Daoy (cell line): ENCODE measurements at places on chromosomes 12 and 14.

GRCh38 chr14:94364037-94364436, 24.4 kb downstream of the SERPINA1 start:
- no peak for DNase-seq

GRCh38 chr14:33433396-33433795, 494.7 kb downstream of the NPAS3 start:
- DNase-seq = no peak

GRCh38 chr14:31323419-31323818, 96.9 kb downstream of the HEATR5A start:
- DNase-seq = no peak

DNA sequence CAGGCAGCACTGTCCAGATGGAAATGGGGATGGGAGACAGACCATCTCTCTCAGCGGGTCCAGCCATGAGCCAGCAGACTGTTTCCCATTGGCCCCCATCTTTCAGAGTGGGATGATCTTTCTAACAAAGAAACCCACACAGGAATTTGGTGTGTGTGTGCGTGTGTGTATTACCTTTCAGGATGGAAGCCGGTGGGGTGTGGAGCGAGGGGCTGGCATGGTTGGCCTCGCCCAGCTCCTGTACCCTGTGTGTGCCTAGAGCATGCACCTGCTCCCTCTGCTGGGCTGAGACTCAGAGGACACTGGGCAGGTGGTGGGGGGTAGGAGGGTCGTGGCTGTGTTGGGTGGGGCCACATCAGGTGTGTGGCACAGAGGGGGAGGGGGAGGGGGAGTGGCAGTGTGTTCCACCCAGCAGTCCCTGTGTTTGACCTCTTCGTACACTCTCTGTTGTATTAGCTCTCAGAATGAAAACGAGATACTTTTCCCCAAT, 33.0 kb upstream of the TSPAN9 start:
- no peak for DNase-seq

DNA sequence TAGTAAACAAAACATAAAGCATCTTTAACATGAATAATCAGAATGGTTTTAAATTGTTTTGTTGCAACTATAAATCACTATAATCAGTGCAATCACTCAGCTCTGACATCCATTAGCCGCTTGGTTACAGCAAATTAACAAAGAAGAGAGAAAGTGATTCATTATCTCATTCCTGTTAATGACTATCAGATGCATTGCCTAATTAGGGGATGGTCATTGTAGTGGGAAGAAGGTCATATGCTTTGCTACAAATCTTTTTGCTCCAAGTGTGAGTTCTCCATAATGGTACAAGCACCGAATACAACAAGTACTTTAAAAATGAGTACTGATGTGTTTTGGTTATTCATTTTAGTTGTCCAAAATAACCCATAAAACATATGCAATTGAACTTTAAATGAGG, 272.0 kb downstream of the AKAP6 start:
- no peak for DNase-seq

- DNase-seq = no peak
Measured at GRCh38 chr12:19646599-19646998, 207.3 kb downstream of the AEBP2 start.

DNA sequence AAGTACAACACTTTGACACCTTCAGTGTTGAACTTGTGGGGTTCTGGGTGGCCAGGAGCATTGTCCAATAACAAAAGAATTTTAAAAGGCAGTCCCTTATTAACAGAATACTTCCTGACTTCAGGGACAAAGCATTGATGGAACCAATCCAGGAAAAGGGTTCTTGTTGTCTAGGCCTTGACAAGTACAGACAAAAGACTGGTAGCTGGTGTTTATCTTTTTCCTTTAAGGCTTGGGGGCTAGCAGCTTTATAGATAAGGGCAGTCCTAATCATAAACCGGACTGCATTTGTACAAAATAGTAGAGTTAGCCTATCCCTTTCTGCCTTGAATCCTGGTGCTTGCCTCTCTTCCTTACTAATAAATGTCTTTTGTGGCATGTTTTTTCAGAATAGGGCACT, 27.4 kb downstream of the FAM177A1 start:
- no peak for DNase-seq

- DNase-seq = no peak
Measured at GRCh38 chr12:57099047-57099714, 10.3 kb downstream of the NAB2 start.

DNA sequence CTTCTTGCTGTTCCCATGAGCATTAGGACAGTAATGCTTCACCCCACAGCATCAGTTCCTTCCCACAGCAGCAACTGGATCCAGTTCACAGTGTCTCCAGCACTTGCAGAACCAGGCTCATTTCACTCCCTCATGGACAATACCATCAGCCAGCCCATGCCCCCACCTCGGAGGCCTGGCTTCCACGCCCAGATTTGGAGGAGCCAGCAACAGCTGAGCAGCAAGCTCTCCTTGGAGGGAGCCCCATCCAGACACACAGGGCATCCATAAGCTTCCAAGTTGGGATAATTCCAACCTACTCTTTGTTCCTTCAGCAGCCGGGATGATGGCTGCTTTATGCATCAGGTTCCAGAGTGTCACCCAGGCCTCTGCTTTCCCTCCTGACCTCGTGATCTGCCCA, 250.0 kb downstream of the GLT1D1 start:
- DNase-seq = no peak

- peak; percentile 95 for DNase-seq
Measured at GRCh38 chr12:55728939-55729818, at the start of gene CD63. TSS of gene CD63 (minus strand) at chr12:55729009. CDS start at chr12:55728341, 668 bp downstream.

DNA sequence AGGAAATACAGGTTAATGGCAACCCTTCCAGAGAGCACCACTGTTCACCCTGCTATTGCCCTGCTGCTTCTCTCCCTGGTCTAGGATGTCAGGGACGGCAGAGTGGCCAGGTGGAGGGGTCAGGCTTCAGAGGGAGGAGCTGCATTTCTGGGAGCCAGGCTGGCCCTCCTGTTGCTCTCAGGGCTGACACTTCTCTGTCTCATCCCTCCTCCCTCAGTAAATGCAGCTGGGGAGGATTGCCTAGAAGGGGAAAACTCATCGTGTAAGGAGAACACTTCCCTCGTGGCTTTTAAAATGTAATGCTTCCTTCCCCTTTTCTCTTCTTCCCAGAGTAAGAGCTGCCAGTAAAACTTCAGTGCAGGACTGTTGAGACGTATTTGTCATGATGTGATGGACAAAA, 20.8 kb downstream of the SUSD6 start:
- no peak for DNase-seq

GRCh38 chr12:11797317-11797913, 147.9 kb downstream of the ETV6 start:
- peak; percentile 60 for DNase-seq

DNA sequence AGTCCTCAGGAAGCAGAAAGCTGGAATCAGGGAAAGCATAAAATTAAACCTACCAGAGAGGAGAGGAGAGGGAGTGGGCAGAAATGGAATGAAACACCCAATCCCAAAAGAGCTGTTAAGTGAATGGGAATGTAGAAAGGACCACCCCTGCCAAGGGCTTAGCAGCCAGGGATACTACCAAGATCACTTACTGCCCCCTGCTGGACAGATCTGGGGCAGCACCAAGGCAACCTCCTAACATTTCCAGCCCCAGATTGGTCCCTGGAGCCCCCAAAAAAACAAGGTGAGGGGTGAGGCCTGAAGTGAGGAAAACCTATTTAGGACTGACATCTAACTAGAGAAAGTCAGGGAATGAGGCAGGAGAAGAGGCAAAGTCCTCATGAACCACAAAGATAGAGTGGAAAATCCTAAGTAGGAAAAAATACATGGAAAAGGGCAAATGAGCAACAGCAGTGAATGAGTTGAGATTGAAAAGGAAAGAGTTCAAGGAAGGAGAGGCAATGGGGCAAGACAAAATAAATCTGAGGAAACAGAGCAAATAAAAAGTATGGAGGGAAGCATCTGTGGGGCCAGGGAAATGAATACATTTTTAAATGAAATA, 11.2 kb upstream of the FKBP11 start:
- peak; percentile 61 for DNase-seq

- no peak for DNase-seq
Measured at GRCh38 chr14:64659366-64659765, 44.9 kb upstream of the PLEKHG3 start.

DNA sequence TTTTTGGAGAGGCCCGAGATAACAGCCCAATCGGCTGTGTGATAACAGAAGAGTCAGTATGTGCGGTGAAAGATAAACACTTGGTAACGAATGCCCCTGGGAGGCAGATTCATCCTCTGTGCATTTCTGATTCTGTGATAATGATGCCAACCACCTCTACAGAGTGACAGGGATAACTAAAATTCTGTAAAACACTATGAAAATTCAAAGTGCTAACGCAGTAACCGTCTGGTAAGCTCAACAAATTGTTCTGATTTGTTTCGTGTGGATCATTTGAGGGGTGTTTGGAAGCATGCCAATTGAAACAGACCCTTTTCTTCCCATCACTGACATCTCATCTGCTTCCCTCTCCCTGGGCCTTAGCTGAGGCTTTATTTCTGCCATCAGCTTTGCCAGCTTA, 76.3 kb downstream of the ESR2 start:
- DNase-seq = no peak

GRCh38 chr14:106691601-106692291, 1165.4 kb downstream of the TMEM121 start:
- peak; percentile 16 for DNase-seq

GRCh38 chr12:52754135-52754534, 23.0 kb downstream of the KRT76 start:
- no peak for DNase-seq

GRCh38 chr12:81520064-81520945, 238.8 kb downstream of the PPFIA2 start:
- DNase-seq = peak; percentile 11

- no peak for DNase-seq
Measured at GRCh38 chr12:104189915-104190555, 25.5 kb upstream of the TXNRD1 start.

- no peak for DNase-seq
Measured at GRCh38 chr14:96221841-96222240, 17.2 kb downstream of the BDKRB2 start.

GRCh38 chr14:64929014-64929359, 13.6 kb downstream of the GPX2 start:
- no peak for DNase-seq

- no peak for DNase-seq
Measured at GRCh38 chr12:93911396-93911795, 234.2 kb downstream of the CRADD start.

- DNase-seq = no peak
Measured at GRCh38 chr14:93011141-93011529, 88.2 kb downstream of the CHGA start.

DNA sequence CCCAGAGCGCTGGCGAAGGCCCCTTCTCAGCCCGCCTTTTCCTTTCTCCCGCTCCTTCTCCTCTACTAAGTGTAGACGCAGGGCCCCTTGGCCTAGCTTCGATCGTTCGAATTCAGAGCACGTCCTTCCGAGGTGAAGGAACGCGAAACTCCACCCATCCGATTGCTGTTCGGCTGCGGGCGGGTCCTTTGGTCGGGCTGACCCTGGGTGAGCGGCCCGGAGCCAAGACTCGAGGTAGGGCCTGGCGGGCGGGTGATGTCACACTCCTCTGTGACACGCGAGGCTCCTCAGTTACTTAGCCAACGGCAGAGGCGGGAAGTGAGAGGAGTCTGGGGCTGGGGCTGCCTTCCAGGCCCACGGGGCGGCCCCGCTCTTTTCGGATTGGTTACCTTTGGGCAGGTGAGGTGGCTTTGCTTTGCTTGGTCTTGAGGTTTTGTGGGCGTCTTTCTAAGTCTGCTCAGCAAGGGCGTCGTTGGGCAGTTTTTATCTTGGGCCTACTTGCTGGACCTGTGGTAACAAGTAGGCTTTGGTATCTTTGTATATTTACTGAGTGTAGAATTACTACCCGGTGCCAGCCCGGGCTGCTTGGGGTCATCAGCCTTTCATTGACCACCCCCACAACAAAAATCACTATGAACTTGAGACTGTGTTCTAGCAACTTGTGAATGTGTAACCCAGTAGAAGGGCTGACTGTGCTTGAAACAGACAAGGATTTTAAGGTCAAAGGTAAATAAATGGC, 694 bp downstream of the TMBIM6 start:
- peak; percentile 93 for DNase-seq

- DNase-seq = peak; percentile 50
Measured at GRCh38 chr12:95918194-95918993, 24.0 kb downstream of the CCDC38 start.

- peak; percentile 53 for DNase-seq
Measured at GRCh38 chr12:52145228-52146088, 46.4 kb downstream of the KRT80 start.

DNA sequence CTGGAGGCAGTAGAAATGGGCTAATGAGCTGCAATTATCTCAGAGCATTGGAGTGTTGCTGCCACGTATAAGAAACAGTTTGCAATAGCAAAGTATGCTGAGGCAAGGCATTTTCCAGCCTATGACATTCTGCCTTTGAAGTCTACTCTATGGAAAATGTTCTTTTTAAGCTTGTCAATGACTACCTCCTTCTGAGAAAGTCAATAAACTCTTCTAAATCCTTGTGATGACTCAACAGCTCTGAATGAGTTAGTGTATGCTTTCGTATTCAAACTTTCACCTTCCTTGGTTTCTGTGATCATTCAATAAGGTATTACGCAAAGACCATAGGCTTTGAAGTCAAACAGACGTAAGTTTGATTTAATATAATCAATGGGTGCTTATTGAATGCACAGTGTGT, 111.2 kb downstream of the CAPZA3 start:
- DNase-seq = no peak

- no peak for DNase-seq
Measured at GRCh38 chr12:124563809-124564208, 3.6 kb downstream of the NCOR2 start.

DNA sequence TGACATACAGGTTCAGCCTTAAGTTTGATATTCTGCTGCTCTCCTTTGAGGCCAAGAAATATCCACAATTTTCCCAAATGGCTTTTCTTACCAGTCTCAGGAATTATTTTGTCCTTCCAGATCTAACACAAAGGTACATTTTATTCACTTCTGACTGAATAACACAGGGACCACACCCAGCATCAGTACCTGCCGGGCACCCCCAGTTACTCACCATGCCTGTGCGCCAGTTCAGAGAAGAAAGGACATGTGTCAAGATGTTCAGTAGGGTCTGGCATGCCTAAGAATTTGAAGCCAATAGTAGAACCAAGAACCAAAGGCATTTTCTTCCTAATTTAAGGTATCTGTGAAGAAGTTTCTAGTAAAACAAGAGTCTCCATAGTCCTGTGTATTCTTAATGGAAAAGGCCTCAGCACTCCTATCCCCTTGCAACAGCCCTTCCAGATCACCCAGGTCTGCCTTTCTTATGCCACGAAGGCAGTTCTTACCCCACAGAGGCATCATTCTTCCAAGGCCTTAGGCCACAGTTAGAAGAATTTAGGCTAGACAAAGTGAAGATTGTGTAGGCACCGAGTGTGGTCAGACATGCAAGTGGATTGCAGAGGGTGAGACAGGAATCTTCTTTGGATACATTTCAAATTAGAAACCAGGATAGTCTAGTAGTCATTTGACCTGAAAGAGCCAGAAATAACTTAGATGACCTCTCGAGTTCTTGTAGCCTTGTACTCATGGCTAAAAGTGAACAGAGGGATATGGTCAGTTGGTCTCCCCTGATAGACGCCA, 140.1 kb upstream of the HIF1A start:
- DNase-seq = no peak

DNA sequence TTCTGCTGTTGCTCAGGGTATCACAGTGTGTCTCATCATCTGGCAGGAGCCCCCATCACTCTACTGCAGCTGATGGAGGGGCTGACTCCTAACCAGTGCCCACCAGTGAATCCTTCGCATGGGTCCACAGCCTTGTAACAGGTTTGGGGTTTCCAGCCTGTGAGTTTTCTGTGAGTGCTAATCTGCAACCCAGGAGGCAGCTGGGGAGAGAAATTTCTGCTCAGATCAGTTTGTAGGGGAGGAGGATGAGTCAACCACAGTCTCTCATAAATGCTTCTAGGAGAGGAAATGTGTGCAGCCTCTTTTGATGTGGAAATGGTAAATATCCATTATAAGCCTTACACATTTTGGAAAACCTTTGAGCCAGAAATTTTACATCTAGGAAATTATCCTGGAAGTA, 871.3 kb downstream of the AACS start:
- no peak for DNase-seq
